GM12878 (cell line): ENCODE measurements at places on chromosomes 1 and 21. TPM values are rescaled to one million over a fixed set of nuclear protein-coding genes. Genes with fewer than 3 reads are reported as not detected.

The TMEM51 gene
- total RNA-seq: 4.2 TPM in 2 replicates

The BRDT gene
- not detected in 2 replicates for total RNA-seq

The GBP6 gene
- not detected in 2 replicates for total RNA-seq

The LMOD1 gene
- total RNA-seq: 0.11 and 0.15 TPM in 2 replicates

The TCHH gene
- total RNA-seq: not detected in 2 replicates

DNA sequence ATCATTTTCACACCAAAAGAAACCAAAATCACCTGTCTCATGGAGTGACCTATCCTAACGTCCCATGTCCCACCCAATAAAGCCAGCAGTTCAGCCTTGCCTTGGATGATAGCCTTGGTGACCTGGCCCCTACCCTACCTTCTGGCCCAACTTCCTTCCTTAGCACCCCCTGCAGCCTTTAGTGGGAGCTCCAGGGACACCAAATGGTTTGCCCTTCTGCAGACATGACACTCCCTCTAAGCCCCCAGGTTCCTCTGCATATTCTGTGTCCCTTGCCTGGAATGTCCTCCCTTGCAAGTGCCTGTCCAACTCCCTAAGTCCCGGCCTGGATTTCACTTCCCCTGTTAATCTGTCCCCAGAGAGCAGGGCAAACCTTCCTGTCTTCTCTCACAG, 2.2 kb downstream of the SLFNL1 start:
- no peak overlapping the region for H3K4me3 ChIP-seq
- H3K36me3 ChIP-seq: 0 out of 2 replicates have a peak, but pooled peaks cover 4% of the 10 kb centered on the region
- DNase-seq: no peak
- no peaks in the 10 kb centered on the region for H3K27me3 ChIP-seq
- no peak overlapping the region for H3K27ac ChIP-seq

- no peak overlapping the region for H3K4me3 ChIP-seq
- H3K27me3 ChIP-seq: no peaks in the 10 kb centered on the region
- H3K36me3 ChIP-seq: no peaks in the 10 kb centered on the region
- no peak overlapping the region for H3K27ac ChIP-seq
- no peak for DNase-seq
Observed at GRCh38 chr1:207302618-207303393, 18.7 kb upstream of the CD55 start.

DNA sequence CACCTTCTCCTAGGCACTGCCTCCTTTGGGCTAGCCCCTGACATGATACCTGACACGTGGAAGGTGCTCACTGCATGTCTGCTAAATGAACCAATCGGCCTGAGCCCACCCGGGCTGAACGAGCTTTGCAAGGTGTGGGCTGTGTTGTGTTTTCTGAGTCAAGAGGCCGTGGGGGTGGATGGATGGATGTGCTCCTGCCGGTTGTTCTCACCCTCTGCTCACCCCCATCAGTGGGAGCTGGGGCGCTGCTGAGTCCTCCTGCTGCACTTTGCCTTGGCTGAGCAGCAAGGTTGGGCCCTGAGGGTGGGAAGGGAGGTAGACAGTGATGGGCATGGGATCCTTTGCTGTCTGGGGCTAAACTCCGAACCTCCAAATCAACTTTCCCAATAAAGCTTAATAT, 6.7 kb upstream of the CACNA1E start:
- no peak overlapping the region for H3K27ac ChIP-seq
- no peaks in the 10 kb centered on the region for H3K27me3 ChIP-seq
- H3K4me1 ChIP-seq: peaks cover 17% of the 10 kb centered on the region
- H3K36me3 ChIP-seq: no peaks in the 10 kb centered on the region
- H3K4me3 ChIP-seq: no peak overlapping the region
- DNase-seq: no peak

- no peaks in the 10 kb centered on the region for H3K36me3 ChIP-seq
- DNase-seq: no peak
- no peak overlapping the region for H3K4me3 ChIP-seq
- peaks cover 3% of the 10 kb centered on the region; the same call in 1 of the 2 replicates for H3K4me1 ChIP-seq
- no peaks in the 10 kb centered on the region for H3K27me3 ChIP-seq
- no peak overlapping the region for H3K27ac ChIP-seq
Observed at GRCh38 chr1:233627376-233627775, 13.5 kb downstream of the KCNK1 start.

DNA sequence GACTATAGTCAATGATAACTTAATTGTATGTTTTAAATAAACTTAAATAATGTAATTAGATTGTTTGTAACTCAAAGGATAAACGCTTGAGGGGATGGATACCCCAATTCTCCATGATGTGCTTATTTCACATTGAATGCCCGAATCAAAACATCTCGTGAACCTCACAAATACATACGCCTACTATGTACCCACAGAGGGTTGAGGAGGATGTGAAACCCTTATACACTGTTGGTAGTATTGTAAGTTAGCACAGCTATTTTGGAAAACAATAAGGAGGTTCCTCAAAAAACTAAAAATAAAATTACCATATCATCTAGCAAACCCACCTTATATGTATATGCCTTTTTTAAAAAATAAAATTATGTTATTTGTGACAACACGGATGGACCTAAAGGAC, 198.6 kb downstream of the MRPL39 start:
- no peaks in the 10 kb centered on the region for H3K27me3 ChIP-seq
- no peak overlapping the region for H3K27ac ChIP-seq
- peaks cover 11% of the 10 kb centered on the region for H3K4me1 ChIP-seq
- peaks cover 1% of the 10 kb centered on the region; the same call in 1 of the 2 replicates for H3K36me3 ChIP-seq

DNA sequence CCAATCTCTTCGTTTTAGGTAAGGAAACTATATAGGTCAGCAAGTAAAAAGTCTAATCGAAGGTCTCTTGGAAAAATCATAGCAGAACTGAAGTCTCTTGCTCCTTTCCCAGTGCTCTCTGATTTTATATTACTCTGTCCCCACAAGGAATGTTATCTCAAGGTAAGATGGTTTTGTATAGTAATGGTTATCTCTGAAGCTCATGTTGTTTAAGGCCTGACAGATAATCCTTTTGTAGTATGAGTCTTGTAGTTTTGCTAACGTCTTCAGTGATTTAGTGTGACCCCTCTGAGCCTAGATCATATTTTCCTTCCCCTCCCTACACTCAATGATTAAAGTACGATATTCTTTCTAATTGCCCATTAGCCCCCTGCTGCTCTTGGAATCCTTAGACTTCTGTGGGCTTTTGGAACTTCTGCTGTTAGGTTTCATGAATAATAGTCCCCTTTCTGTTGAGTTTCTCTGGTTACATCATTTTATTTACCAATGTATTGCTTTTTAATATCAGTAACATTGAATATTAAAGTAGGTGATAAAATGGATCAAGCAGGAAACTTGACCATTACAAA, 52.1 kb downstream of the CNST start:
- no peaks in the 10 kb centered on the region for H3K27me3 ChIP-seq
- DNase-seq: no peak
- no peak overlapping the region for H3K27ac ChIP-seq
- no peak overlapping the region for H3K4me3 ChIP-seq

GRCh38 chr1:118366286-118366685, 181.3 kb upstream of the SPAG17 start:
- H3K36me3 ChIP-seq: no peaks in the 10 kb centered on the region
- H3K4me3 ChIP-seq: no peak overlapping the region
- no peak for DNase-seq
- H3K4me1 ChIP-seq: no peaks in the 10 kb centered on the region
- H3K27ac ChIP-seq: no peak overlapping the region

DNA sequence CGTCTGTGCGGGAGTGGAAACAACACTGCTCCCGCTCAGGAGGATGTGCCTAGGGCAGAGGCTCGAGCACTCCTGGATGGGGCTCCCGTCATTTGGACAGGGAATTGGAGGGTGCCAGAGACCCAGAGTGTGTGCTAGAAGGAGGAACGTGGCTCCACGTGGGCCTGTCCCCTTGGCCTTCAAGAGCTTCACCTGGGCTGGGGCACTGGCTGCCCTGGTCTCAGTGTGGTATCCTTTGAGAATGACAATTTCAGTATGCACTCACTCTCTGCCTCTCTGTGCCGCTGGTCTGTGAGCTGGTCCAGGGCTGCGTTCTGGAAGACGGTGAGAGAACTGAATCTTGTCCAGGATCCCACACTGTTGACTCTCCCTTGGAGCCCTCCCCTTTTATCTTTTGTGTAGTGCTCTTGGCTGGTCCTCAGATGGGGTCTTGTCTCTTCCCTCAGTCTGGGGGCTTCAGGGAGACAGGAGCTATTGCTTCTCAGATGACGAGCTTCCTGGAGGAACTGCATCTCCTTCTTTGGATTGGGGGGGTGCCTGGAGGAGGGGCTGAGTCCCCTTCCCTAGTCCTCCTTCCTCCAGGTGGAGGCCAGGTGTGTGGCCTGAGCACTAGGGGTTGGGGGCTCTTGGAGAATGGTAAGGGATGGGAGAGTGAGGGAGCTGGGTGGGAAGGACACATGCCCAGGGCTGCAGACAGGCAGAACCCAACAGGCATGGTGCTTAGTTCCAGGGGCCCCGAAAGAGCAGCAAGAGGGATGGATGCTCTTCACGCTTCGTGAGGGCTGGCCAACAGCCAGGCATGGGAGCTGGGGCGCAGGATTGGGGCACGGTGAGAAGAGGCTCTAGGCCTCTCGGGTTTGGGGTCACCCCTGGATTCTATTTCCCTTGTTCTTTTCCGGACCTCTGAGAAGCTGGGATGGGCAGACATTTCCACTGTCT, 14.8 kb upstream of the ETV3L start:
- DNase-seq: no peak
- no peaks in the 10 kb centered on the region for H3K36me3 ChIP-seq
- 0 out of 2 replicates have a peak, but pooled peaks cover 2% of the 10 kb centered on the region for H3K27me3 ChIP-seq
- no peak overlapping the region for H3K4me3 ChIP-seq
- H3K27ac ChIP-seq: no peak overlapping the region

- H3K4me1 ChIP-seq: peaks cover 23% of the 10 kb centered on the region
- no peak overlapping the region for H3K4me3 ChIP-seq
- no peaks in the 10 kb centered on the region for H3K36me3 ChIP-seq
- H3K27me3 ChIP-seq: no peaks in the 10 kb centered on the region
- H3K27ac ChIP-seq: no peak overlapping the region
Observed at GRCh38 chr21:14734191-14734590, 188.1 kb upstream of the SAMSN1 start.

DNA sequence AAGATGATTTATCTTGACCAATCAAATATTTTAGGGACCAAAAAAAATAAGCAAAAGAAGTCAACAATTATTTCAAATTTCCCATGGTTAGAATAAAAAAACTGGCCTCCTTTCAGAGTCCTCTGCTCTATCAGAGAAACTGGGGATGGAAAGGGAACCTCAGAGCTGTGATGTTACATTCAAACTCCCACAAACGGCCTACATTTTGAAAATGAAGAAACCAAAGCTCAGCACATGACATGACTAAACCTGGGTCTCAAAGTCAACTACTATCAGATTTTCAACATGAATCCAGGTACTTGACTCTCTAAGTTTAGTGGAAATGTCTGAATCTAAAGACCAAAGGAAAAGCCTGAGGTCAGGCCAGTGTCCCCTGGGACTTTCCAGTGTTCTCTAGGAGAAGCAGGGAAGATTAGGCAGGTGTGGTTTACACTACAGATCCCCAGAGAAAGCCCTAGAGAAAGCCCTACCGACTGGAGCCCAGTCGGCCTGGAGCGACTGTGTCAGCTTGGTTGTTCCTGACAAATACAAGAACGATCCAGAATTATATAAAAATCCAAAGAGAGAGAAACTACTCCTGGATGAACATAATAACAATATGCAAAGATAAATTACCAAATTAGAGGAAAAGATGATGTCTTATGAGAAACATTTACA, 24.8 kb downstream of the JAK1 start:
- H3K4me1 ChIP-seq: no peaks in the 10 kb centered on the region
- DNase-seq: no peak
- H3K4me3 ChIP-seq: no peak overlapping the region
- H3K27me3 ChIP-seq: no peaks in the 10 kb centered on the region
- H3K36me3 ChIP-seq: no peaks in the 10 kb centered on the region

GRCh38 chr1:219159946-219160645, 13.6 kb upstream of the LYPLAL1 start:
- no peak for DNase-seq
- no peak overlapping the region for H3K27ac ChIP-seq
- no peaks in the 10 kb centered on the region for H3K36me3 ChIP-seq
- H3K4me3 ChIP-seq: no peak overlapping the region
- H3K27me3 ChIP-seq: no peaks in the 10 kb centered on the region

DNA sequence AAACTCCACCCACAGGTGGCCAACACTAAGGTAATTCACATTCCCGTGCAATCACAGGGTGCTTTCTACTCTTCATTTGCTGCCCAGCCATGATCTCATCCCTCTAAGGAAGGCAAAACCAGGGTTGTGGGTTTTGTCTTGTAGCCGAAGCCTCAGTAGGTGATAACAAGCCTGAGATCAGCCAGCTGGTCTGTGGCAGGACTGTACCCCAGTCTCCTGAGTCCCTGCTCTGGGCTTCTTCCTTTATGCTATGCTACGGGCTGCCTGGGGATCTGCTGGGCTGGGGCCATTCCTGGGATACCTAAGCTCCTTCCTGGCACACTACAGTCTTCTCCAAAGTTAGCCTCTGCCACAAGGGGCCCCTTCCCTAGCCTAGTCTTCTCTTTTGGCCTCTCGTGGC, 9.8 kb downstream of the PPFIA4 start:
- H3K36me3 ChIP-seq: no peaks in the 10 kb centered on the region; the same call in 1 of the 2 replicates
- H3K4me1 ChIP-seq: peaks cover 11% of the 10 kb centered on the region
- no peak overlapping the region for H3K4me3 ChIP-seq
- no peak overlapping the region for H3K27ac ChIP-seq
- DNase-seq: no peak
- no peaks in the 10 kb centered on the region for H3K27me3 ChIP-seq

DNA sequence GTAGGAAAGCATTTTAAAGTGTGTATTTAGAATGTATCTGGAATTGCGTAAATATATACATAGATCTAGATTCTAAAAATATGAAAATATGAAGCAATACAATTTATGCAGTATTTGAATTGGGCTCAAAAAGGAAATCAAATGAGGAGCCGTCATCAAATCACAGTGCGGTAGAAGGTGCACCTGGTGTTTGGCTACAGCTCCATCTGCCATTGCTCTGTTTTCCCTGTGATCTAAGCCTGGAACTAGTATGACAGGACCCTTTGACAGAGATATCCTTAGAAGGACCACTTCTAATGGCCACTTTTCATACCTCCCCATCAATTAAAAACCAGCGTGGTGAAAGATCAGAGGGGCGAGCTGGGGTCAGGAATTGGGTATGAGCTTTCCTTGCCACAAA, 202.6 kb downstream of the NFIA start:
- no peaks in the 10 kb centered on the region for H3K36me3 ChIP-seq
- H3K4me1 ChIP-seq: peaks cover 4% of the 10 kb centered on the region; the same call in 1 of the 2 replicates
- H3K4me3 ChIP-seq: no peak overlapping the region
- DNase-seq: no peak
- no peak overlapping the region for H3K27ac ChIP-seq
- H3K27me3 ChIP-seq: no peaks in the 10 kb centered on the region

DNA sequence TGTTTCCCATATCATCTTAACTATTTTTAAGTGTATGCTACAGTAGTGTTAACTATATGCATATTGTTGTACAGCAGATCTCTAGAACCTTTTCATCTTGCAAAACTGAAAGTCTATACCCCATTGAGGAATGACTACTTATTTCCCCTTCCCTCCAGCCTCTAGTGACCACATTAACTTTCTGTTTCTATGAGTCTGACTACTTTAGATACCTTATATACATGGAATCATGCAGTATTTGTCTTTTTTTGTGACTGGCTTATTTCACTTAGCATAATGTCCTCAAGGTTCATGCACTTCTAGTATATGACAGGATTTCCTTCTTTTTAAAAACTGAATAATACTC, 96.5 kb upstream of the BTG3 start:
- H3K4me1 ChIP-seq: peaks cover 10% of the 10 kb centered on the region
- H3K27ac ChIP-seq: no peak overlapping the region
- H3K4me3 ChIP-seq: no peak overlapping the region
- no peaks in the 10 kb centered on the region for H3K27me3 ChIP-seq
